ENCODE measurements at places on chromosomes 4 and X.

- DNase-seq, result no peak
Observed at GRCh38 chr4:71261633-71262121, 77.1 kb upstream of the SLC4A4 start.

DNA sequence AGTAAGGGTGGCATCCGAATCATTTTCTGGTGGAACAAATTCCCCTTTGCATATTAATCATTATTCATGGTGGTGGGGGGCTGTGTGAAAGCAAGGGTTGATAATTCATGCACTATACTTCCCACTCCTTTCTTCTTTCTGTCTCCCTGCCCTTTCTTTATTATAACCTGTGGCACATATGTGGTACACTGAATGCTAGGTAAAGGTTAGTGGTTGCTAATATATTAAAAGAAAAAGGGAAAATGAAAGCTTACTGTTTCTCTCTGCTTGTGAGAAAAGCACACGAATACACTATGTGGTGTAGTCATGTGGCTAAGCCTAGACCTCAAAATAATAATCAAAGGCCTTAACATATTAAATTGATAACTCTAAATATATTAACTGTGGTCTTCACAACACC is 178.4 kb upstream of the RPS6KA3 start:
- no peak for DNase-seq

DNA sequence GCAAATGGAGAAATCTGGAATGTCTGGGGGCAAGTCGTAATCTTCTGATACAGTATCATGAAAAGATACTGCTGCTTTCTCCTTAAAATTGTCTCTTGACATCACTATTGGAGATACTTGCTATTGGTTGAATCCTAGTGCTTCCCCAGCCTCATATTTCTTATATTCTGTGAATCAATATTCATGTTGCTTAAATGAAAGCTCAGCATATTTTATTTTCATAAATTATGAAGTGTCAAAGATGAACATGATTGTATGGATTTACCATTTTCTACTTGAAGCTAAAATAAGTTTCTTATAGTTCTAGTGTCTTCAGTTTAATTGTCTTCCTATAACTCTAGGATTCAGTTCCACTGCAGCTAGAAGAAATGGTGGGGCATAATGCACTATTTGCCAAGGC is 29.6 kb upstream of the MBNL3 start:
- DNase-seq, result no peak

DNA sequence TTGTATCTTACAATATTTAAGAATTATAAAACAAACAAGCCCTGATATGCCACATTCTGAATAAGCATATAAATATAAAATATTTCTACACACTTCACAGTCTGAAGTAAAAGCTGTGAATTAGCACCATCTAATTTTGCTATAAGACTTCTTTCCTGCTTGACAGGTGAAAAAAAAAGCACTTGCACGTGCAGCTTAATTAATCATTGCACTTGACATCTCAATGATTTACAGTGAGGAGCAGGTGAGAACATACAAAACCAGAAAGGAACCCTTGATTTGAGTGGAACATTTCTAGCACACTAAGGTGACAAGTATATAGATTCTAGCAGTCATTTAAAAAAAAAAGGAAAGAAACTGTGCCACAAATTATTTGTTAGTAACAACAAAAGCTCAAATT is 47.9 kb downstream of the CHIC2 start:
- no peak for DNase-seq

DNA sequence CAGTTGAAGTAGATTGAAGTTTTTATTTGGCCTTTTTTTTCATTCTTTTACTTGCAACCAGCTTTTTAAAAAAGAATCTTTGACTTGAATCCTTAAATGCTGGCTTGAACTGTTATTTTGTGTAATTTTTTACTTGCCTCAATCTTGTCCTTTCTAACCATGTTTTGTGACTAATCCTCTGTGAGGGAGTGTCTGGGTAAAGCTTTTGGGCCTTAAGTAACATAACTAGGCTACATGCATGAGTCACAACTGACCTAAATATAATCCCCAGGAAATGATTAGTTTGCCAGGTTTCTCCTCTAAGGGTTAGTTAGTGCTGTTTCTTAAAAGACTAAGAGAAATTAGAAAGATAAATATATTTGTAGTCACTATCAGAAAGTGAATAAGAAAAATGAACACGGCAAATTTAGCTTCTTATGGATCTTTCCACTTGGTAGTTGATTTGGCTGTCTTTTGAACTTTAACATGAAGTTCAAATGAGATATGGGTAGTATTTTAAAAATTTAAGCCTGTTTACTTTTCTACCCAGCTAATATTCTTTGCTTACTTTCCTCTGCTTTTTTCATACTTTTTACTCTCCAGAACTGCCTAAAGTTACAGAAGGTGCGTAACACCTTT is 13.0 kb downstream of the EXOC1 start:
- DNase-seq, result no peak

- DNase-seq, result peak; percentile 14
Observed at GRCh38 chrX:11558972-11559371, 106.7 kb downstream of the ARHGAP6 start.

GRCh38 chr4:176444741-176445140 is 125.0 kb downstream of the SPCS3 start:
- no peak for DNase-seq

- DNase-seq, result no peak
Observed at GRCh38 chrX:49177338-49177833, 5.7 kb downstream of the PLP2 start.

DNA sequence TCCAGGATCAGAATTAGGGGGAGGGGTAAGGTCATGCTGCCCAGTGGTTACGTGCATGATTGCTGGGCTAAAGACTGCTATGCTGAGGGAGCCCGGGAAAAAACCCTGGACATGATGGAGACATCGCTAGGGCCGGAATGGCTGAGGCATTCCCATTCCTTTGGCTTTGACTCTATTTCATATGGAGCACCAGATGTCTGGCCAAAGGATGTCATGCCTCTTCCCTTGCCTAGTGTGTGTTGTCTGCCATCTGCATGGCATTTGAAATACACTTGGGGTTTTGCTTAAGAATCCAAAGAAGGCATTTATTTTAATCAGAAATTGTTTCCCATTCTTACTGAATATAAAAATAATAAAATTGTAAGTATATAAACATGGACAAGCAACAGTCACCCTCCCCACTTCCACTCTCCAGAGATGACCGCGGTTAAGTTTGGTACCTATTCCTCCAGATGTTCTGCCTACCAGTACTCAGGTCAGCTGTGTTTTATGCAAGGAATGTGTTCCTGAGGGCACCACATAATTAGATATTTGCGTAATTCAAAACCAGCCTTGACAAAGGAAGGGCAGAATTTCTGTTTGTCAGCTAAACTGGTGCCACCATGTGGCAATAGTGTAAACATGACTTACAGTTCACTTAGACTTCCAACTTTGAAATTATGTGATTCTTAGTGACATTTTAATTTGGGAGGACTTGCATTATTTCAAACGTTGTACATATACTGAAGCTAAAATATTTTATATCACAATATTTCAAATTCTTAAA is 105.9 kb downstream of the CT47B1 start:
- DNase-seq, result no peak

DNA sequence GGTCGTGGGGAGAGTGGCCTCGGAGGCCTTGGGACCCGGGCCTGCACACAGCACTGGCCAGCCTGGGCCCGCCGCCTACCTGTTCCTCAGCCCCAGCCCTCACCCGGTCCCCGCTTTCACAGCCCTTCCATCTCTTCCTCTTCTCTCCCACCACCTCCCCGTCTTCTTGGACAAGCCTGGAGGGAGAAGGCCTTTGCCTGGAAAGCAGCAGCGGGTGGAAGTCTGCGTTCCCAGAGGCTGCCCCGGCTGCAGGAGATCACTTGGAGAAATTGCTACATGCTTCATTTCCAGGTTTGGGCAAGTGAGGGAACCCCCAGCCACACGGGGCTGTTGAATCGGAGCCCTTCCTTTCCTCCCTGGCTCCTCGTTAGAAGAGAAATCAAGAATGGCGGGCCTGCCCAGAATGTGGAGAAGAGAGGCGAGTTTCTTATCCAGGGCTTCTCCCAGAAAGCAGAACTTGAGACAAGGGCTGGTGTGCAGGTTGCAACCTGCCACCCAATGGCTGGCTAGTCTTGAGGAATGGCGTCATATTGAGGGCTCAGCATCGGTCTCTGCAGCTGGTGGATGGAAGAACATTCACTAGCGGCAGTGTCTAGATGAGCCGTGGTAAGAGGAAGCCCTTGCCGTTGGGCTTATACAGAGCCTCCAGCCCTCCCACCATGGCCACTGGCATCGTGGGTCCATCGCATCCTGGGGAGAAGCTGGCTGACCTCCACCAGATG is 1.2 kb upstream of the PDZD4 start:
- no peak for DNase-seq

- no peak for DNase-seq
Observed at GRCh38 chr4:4662230-4662629, 120.4 kb upstream of the STX18 start.

- no peak for DNase-seq
Observed at GRCh38 chr4:183445097-183445428, 627 bp downstream of the CDKN2AIP start.

GRCh38 chr4:52853351-52853750 is 8.8 kb upstream of the RASL11B start:
- no peak for DNase-seq

DNA sequence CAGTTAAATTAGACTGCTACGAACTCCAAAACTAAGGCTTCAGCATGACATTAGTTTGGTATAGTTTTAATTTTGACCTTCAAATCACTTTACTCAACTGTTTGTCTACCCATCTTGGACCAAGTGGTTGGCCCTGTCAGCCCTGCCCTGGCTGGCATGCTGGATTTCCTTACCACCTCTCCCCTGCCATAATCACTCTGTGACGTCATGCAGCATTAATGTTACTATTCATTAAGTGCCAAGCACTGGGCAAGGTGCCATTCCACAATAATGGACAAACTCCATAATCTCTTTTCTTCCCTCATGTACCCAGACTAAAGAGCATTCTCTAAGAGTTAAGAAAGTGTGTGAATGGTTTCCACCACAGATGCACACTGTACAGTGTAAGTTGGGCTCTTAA is 277.0 kb upstream of the INTU start:
- no peak for DNase-seq

GRCh38 chrX:131792789-131793462 is 230.2 kb upstream of the STK26 start:
- no peak for DNase-seq

GRCh38 chrX:53265771-53266574 is 15.4 kb downstream of the IQSEC2 start:
- DNase-seq, result no peak

DNA sequence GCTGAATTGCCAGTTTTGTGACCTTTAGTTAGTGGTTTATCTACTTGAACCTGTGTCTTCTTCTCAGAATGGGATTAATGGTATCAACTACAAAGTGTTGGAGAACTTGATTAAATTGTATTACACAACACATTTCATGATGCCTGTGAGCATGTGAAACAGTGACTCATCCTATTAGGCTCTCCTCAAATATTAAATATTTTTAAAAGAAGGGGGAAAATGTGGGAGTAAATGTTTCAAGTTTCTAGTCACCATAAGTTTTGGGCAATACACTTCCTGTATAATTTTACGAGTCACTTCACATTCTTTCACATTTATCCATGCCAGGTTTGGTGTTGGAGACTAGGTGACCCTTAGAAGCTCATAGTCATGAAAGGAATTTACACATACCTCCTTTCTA is 147.0 kb downstream of the HS3ST1 start:
- no peak for DNase-seq

- no peak for DNase-seq
Observed at GRCh38 chrX:119401569-119401968, 2.4 kb downstream of the SLC25A43 start.

DNA sequence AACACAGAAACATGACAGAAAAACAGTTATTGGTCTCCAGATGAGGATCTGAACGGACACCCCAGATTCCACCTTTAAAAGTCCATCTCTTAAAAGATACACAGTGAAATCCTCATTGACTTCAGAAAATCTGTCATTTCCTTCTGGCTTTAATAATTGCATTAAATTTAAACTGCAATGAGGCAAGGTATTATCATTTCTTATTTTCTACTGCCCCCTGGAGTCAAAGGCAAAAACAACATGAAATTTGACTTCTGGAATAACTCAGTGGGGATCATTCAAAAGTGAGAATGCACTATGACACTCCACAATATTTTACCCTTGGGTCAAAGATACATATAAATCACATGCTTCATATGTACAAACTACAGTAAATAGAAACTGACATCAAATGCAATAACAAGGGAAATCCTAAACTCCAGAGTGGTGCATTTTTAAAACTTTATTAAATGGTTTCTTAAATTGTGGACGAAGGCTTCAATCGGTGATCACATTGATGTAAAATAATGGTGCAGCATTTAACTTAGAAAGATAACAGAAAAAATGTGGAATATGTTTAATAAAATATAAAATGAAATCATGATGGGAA is 56.4 kb upstream of the SPANXN1 start:
- DNase-seq, result no peak

GRCh38 chr4:72446353-72447055 is 122.5 kb downstream of the ADAMTS3 start:
- no peak for DNase-seq

- DNase-seq, result peak; percentile 35
Observed at GRCh38 chr4:1347410-1347864, 429 bp downstream of the UVSSA start.

DNA sequence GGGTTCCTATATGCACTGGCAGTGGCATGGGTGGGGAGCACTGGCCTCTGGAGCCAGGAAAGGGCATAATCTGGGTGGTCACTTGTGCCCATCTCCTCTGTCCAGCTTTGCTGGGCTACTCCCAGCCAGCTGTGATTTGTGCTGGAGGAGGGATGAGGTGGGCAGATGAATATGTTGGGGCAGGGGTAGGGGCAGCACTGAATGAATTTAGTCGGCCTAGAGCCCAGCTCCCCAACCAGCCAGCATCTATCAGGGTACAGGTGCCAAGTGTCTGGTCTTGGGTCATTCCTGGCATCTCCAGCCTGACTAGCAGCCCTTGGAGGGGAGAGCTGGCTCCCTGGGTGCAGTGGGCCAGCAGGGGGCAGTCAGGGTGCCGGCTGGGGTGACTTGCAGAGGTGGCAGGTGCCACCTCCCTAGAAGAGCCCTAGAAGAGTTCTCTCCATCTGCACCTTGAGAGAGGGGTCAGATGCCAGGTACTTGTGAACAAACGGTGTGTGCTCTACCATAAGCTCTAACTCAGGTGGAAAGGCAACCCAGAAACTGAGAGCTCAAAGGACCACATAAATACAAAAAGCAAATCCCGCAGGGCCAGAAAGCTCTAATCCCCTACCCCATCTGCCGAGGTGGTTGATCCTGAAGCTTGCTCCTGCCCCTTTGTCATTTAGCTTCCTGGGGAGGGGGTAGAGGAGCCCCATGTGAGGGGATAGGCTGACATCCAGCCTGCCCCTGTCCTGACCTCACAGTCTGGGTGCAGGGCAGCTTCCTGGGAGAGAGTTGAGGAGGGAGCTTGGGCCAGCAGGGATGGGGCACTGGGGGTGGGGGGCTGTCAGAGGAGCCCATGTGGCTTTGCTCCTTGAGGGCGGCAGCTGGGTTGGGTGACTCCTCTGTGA is 2.2 kb downstream of the SORCS2 start:
- peak; percentile 46 for DNase-seq
